ENCODE measurements at places on chromosomes 11 and 22.

GRCh38 chr22:47250995-47251765, 488.7 kb downstream of the TBC1D22A start:
- no peak for DNase-seq

DNA sequence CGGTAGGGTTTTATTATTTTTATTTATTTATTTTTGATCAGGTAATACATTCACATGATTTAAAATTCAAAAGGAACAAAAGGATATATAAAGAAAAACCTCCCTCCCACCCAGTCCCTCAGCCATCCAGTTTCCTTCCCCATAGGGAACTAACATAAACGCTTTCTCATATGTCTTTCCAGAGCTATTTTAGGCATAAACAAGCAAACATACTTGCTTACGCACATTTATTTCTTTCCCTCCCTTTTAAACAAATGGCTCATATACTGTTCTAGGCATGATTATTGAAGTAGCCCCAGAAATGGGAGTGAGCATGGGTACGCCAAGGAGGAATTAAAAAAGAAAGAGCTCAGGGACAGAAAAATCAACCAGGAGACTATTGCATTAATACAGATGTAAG, 63.7 kb downstream of the LIF start:
- no peak for DNase-seq

DNA sequence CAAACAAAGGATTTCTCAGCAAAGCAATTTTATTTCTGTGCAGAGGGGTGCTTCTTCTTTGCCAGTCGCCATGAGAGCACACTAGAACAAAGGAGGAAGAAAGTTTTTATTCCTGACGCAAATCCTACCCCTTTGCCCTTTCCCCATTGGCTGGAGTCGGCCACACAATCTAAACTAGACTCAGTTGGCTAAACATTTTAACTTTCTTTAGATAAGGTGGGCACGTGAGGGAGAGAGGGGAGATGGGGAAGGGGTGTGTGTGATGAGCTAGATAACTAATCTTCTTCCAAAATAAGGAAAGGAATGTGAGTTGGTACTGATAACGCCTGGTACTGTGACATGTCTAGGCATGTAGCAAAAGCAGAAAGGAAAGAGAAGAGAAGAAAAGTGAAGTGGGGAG, 626 bp downstream of the TRIM22 start:
- DNase-seq, result no peak

DNA sequence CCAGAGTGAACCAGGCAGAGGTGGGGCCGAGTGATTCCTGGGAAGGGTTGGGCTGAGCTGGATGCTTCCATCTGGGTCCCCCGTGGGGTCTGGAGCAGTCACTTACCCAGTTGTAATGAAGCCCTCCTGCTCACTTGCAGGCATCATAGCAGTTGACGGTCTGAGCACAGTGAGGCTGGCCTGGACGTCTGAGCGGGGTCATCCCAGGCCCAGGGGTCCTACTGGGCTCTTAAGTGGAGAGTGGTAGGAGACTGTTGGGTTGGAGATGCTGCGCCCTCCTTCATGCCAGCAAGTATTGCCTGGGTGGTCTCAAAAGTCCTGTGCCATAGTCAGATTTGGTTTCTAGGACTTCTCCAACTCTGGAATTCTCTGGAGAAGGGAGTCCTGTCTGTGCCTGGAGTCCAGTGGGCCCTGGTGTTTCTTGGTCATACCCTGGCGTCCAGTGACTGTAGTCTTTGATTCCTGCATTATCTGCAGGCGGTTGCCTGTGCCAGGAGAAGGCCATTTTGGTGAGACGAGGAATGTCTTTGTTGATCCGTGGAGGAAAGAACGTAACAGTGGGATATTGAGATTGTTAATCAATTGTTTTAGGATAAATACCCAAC, 82.3 kb downstream of the TBC1D22A start:
- DNase-seq, result no peak

- DNase-seq, result no peak
Measured at GRCh38 chr11:110422306-110422905, 7.3 kb upstream of the FDX1 start.

DNA sequence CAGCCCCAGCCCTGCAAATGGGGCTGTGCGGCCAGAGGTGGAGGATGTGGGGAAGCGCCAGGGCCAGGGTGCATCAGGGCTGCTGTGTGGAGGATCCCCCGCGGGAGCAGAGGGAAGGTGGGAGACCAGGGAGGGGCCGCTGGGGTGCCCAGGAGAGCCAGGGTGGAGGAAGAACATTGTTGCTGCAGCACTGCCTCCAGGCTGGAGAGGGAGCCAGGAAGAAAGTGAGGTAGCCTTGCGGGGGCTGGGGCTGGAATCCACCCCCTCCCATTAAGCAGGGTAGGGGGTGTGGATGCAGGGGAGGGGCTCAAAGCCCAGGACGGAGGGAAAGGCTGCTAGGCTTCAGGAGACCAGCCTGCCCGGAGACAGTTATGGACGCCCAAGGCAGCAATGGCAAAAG, 15.0 kb downstream of the CABP7 start:
- no peak for DNase-seq

- no peak for DNase-seq
Measured at GRCh38 chr11:97888641-97889040, 1132.1 kb upstream of the CNTN5 start.

GRCh38 chr11:120652705-120653335, 141.3 kb downstream of the GRIK4 start:
- DNase-seq, result no peak

DNA sequence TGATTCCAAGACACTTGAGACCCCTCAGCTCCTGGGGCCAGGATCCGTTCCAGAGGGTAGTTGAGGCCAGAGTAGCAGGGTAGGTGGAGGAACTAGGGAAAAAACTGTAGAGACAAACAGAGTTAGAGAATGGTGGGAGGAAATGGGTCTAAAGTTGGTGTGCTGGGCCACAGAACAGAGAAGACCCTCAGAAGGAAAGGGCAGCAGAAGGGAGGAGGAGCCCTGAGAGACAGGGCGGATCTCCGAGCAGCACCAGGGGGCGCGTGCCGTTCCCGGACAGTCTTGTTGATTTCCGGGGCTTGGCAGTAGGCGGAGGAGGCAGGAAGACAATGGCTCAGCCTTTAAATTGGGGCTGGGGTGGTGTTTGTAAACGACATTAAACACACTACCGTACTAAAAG, 2.4 kb upstream of the CECR2 start:
- peak; percentile 60 for DNase-seq

- no peak for DNase-seq
Measured at GRCh38 chr11:43962383-43963278, 20.2 kb downstream of the C11orf96 start.

- no peak for DNase-seq
Measured at GRCh38 chr11:56214537-56214936, 19.5 kb downstream of the OR5T2 start.

DNA sequence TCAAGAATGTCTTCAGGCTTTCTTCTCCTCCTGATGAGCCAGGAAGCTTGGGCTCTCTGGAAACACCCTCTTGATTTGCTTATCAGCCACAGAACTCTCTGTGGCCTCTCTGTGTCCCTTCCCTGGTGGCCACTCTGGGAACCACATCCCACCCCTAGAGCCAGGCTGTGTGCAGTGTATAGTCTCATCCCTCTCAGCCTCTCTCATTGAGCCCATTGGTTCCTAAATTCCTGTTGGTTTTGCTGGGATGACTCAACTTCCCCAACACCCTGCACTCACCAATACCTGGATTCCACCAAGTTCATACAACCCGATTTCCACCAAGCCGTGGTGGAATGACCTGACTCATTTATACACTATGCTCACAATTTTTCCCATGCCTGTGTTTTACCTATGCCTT, 5.2 kb downstream of the IRAG1 start:
- DNase-seq, result no peak

- no peak for DNase-seq
Measured at GRCh38 chr11:544817-545166, 7.5 kb downstream of the LRRC56 start.

DNA sequence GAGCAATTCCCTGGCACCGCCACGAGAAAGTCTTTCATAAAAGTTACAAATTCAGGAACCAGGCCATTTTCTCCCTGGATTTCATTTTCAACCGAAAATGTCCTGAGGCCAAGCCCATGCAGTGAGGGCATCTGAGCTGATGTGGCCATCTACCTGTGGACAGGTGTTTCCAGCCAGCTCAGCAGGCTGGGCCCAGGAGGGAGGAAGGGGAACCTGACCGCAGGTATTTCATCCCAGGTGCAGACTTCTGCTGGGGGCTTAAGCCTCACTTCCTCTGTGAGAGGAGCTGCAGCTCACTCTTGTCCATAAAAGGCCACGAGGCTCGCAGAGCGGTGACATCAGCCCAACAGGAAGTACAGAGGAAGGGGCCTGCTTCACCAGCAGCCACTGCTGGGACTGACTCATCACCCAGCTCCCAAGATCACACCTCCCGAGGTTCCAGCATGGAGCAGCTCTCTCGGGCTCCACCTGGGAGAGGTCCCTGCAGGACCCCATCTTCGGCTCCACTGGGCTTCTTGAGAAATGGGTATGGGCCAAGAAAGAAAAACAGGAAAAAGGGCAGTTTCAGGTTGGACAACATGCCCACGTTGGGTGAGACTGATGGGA, 56.4 kb downstream of the MYH9 start:
- peak; percentile 32 for DNase-seq

GRCh38 chr11:127844876-127845275, 742.5 kb downstream of the ETS1 start:
- no peak for DNase-seq

DNA sequence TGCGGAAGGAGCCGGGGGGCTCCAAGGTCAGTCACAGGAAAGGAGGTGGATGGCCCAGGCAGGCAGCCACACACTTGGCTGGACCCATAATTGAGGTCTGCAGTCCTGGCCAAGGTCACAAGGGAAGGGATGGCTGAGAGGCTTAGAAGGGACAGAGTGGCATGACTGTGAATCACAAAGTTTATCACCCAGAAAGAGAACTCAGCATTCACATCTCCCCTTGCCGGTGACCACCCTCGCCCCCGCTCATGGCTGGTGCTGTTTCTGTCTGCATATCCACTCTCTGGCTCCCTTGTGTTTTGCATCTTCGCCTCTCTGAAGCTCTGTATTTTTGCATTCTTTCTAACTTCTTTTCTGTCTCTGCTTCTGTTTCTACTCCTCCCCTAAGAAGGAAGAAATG, 117.5 kb downstream of the FEZ1 start:
- DNase-seq, result no peak

DNA sequence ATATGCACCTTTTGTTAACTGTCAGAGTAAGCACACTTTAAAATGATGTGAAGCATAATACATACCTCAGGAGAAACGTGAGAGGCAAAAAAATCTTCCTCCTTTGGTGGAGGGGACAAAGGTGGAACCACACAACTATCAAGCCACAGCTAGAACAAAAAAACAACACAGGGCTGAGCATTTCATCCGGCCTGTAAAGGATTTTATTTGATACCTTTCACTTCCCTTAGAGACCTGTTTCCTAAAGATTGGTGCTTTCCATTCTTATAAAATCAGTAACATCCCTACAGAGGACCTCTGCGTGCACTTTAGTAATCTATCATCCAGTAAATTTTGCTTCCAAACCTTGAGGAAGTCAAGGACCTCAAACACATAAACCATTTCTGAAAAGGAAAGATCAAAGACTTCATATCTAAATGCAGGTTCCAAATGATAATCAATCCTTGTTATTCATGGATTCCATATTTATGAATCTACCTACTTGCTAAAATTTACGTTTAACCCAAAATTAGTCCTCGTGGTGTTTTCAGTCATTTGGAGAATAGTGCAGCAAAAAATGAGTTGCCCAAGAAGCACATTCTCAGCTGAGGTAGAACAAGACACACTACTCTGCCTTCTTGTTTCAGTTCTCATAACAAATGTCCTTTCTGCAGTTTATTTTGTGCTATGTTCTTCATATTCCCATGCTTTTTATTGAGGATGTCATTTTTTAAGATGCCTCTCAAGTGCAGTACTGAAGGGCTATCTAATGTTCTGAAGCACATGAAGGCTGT, 22.7 kb downstream of the ARFGAP3 start:
- no peak for DNase-seq

DNA sequence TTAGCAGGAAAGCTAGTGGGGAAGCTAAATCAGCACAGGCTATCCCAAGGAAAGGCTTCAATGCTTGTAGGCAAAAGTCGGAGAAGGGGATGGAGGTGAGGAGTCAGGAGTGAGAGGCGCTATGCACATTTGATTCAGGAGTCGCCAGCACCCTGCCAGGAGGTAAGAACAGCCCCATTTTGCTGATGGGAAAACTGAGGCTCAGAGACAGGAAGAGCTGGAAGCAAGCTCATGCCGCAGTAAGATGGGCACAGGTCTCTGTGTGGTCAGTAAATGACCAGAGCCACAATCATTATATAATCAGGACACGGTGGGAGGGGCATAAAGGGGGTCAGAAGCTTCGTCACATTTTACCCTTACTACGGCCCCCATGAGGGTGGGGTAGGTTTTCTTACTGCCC, 504.4 kb downstream of the MN1 start:
- no peak for DNase-seq

DNA sequence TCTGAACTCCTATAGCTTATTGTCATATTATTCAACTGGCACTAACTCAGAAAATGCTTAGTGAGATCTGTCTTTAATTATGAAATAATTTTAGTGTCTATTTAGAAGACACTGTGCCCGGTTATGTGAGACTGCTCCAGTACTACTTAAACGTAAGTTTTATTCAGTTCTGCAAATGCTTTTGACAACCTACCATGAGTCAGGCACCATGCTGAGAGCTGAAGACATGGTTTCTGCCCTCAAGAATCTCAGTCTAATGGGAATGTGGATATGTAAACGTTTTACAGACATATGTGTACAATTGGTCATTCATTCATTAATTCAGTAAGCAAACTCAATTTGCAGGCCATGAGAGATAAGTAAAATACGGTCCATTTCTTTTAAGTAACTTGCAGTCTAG, 40.0 kb downstream of the DCUN1D5 start:
- no peak for DNase-seq

DNA sequence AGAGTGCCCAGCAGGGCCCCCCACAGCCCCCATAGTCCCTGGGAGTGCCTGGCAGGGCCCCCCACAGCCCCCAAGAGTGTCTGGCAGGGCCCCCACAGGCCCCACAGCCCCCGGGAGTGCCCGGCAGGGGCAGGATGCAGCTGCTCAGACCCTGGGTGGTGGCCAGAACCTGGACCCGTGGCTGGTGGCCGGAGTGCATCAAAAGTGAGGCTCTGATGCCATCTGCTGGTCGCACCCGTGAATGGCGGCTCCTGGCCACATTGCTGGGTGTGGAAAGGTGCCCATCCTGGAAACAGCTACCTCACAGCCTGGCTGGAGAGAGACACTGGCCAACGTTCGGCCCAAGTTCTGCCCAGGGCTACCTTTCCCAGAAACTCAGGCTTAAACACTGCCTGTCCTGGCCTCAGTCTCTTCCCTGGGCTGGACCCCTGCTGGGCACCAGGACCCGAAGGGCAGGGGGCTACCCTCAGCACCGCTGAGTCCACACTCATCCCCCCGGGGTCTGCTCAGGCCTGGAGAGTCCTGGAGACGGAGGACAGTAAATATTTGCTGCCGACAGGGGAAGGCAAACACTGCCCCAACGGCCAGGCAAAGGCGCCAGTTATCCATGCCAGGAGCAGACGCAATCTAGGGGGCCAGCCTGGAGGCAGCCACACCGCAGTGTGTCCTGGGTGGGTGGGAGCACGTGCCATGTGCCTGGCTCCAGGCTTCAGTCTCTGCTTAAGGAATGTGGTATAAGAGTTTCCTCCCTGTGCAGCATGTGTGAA, 4.4 kb downstream of the INS start:
- DNase-seq, result no peak
